ENCODE measurements at places on chromosomes 13 and 19. TPM values are rescaled to one million over a fixed set of nuclear protein-coding genes. Genes with fewer than 3 reads are reported as not detected.

The LIPE gene
- 5.7 TPM for total RNA-seq

The NTF4 gene
- 2.5 TPM for total RNA-seq

The ZNF221 gene
- total RNA-seq = 14.6 TPM

The SPACA4 gene
- not detected for total RNA-seq

The TTC9B gene
- 0.21 TPM for total RNA-seq

The PNPLA6 gene
- 25.2 TPM for total RNA-seq

The CCDC169 gene
- total RNA-seq = 7.0 TPM

The NLRP12 gene
- 0.42 TPM for total RNA-seq

The ARL11 gene
- 0.69 TPM for total RNA-seq

The F7 gene
- 0.63 TPM for total RNA-seq

DNA sequence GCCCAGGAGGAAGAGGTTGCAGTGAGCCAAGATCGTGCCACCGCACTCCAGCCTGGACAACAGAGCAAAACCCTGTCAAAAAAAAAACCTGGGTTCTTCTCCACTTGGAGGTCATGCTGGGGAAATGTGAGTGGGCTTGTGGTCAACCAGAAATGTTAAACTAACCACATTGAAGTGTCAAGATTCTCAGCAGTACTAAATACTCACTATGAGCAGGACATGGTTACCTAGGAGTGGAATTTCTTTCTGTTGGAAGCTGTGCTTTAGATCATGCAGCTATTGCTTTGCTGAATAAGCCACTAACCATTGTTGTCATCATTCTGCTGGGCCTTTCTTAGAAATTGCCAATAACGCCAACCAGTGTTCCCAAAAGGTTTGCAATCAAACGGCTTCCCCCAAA is 253.3 kb upstream of the TSHZ3 start:
- no peak for DNase-seq

- no peak for DNase-seq
Measured at GRCh38 chr19:18593367-18594095, 4.9 kb downstream of the REX1BD start.

DNA sequence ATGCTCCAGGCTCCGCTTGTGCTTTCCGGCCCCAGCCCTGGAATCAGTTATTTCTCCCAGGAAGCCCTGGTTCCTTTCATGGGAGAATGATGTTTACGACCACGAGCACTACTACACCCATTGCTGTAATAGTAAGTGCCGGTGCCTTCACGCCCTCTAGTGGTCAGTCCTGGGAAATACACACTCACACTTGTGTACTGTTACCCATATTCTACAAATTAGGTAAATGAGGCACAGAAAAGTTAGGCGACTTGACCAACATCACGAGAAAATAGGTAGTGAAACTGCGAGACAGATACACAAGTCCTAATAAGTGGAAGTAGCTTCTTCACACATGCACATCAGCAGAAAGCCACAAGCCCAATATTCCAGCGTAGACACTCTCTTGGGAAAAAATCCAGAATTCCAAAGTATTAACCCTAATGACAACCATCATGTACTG is 21.7 kb downstream of the CEACAM21 start:
- no peak for DNase-seq

DNA sequence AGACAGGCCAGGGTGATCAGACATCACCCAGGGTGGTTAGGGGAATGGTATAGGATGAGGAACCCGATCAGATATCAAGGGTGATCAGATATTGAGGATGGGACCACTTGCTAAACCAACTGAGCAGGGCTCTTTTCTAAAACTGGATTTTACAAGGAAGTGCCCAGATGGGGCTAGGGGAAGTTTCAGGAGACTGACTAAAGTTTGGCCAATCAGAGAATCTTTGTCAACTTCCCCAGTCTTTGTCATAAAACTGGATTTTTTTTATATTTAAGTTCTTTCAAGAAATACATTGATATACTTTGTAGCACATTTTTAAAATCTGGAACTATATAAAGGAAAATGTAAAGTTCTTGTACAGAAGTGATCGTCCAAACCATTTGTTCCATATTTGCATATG is 30.5 kb upstream of the DLEU7 start:
- no peak for DNase-seq

- DNase-seq = no peak
Measured at GRCh38 chr13:85638815-85639393, 160.3 kb downstream of the SLITRK6 start.

GRCh38 chr13:72652681-72653080 is 74.7 kb downstream of the MZT1 start:
- no peak for DNase-seq

DNA sequence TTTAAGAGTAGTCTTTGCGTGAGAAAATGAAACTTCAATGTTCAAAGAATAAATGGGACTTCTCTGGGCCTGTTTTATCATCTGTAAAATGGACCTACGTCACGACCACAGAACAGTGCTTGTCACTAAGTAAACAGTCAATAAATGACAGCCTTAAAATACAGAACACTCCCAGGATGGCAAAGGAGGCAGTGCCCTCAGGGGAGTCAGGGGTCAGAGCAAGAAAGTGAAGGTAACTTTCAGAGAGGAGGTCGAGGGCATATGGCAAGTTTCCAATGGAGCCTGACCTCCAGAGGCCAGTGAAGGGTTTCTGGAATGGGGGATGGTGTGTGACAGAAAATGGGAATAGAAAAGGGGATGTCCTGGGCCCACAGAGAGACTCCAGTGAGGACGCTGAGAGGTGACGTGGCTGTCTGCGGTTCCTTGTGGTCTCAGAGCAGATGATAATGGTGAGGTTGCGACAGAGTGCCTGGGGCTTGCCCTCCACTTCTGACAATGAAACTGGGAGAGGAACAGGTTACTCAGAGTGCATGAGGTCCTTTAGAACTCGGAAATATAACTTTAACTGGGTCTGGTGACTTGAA is 91.8 kb downstream of the UBL3 start:
- no peak for DNase-seq

GRCh38 chr13:35881360-35881759 is 249.8 kb downstream of the DCLK1 start:
- DNase-seq = no peak

DNA sequence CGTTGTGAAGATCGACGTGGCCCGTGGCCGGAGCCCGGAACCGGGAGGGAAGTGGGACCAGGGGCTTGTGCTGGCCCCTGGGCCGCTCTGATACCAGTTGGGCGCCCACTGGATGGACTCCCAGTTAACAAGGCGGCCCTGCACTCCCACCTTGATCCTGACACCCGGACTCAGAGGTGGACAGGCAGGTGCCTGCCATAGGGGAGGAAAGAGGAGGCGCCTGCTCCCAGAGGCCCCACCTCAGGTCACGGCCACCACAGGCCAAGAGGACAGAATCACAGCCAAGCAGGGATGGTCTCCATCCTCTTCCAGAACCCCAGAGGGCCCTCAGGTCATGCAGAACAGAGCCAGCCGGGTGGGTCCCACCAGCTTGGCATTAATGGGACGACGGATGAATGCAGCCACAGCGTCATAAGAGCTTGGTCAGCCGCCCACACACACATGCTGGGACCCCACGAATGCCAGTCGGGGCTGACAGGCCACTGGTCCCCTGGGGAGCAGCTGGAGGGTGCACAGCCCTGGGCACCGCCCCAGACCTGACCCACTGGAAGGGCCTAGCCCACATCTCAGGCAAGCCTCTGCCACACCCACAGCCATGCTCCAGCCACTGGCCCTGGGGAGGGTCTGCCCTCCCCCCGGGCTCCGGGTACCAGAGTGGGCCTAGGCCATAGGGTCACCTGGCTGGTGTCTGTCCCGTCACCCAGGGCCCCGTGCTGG is 9.6 kb upstream of the KLF16 start:
- DNase-seq = no peak

DNA sequence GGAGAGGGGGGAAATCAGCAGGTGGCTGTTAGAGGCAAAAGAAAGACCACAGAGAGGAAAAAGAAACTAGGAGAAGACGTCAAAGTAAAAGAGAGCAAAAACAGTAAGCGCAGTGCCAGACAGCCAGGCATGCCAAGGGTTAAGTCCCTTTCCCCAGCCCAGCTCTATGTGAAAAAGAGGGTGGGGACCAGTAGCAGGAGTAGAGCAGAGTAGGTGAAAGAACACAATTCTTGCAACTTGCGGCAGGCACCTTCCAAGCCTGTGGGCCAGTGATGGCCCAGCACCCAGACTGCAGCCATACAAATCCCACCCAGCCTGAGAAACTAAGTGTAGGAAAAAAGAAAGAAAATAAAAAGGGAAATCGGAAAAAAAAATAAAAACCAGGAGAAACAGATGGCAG is 64.2 kb upstream of the ZNF85 start:
- DNase-seq = no peak

DNA sequence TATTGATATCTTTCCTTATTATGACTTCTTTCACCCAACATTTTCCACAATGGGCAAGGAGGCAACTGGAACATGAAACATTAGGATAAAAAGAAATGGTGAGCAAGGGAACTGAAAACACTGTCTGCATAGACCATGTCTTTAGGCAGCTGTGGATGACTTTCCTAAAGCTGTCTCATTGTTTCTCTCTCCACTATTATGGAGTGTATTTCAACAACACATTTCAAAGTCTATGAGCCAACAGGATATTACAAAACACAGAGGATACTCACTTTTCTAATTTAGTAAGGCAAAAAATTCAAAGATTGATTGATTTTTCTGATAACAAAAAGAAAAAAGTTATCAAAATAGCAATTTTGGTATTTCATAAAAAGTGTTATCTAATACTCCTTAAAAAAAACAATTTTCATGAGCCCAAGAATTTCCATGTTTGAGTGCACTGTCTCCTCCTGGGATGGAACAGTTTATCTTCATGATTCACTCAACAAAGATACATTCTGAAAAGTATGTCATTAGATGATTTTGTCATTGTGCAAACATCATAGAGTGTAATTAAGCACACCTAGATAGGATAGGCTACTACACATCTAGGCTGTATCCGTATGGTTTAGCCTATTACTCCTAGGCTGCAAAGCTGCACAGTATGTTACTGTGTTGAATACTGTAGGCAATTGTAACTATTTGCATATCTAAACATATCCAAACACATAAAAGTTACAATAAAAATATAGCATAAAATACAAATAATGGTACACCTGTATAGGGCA is 1568.4 kb downstream of the SLITRK5 start:
- no peak for DNase-seq

- no peak for DNase-seq
Measured at GRCh38 chr19:6532244-6532999, 1.6 kb downstream of the TNFSF9 start.

GRCh38 chr13:79442221-79442620 is 36.2 kb upstream of the RBM26 start:
- DNase-seq = no peak

DNA sequence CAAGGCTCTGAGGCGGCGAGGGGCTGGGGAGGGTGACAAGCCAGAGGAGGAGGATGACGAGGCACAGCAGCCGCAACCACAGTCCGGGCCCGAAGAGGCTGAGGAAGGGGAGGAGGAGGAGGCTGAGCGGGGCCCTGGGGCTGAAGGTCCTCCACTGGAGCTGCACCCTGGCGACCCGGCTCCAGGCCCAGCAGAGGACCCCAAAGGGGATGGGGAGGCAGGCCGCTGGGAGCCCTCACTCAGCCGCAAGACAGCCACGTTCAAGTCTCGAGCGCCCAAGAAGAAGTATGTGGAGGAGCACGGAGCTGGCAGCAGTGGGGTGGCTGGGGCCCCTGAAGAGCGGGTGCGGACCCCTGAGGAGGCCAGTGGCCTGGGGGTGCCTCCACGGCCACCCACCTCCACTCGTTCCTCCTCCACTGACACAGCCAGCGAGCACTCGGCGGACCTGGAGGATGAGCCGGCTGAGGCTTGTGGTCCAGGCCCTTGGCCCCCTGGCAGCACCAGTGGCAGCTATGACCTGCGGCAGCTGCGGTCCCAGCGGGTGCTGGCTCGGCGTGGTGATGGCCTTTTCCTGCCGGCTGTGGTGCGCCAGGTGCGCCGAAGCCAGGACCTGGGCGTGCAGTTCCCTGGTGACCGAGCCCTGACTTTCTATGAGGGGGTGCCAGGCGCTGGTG is 2.9 kb downstream of the CIC start:
- no peak for DNase-seq

DNA sequence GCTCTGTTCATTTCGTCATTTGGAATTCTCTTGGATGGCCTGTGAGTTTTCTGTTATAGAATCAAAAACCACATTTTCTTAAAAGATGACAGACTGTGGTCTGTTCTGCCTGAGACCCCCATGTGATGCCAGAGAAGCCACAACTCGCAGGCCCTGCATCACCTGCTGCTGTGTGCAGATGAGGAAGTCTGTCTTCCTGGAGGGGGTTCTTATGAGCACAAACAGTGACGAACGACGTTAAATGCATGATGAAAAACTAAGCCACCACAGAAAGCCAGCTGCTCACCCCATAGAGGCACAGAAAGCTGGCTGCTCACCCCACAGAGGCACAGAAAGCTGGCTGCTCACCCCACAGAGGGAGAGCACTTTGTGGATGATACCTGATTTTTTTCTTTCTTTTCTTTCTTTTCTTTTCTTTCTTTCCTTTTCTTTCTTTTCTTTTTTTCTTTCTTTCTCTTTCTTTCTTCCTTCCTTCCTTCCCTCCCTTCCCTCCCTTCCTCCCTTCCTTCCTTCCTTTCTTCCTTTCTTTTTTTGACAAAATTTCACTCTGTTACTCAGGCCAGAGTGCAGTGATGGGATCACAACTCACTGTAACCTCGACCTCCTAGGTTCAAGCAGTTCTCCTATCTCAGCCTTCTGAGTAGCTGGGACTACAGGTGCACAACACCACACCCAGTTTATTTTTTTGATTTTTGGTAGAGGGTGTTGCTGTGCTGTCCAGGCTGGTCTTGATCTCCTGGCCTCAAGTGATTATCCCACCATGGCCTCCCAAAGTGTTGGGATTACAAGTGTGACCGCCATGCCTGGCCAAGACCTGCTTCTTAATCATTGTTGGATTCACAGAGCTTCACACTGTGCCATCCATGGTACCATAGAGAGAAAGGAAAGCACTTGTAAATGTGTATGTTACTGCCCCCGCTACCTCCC is 1191.4 kb downstream of the UQCRFS1 start:
- no peak for DNase-seq

DNA sequence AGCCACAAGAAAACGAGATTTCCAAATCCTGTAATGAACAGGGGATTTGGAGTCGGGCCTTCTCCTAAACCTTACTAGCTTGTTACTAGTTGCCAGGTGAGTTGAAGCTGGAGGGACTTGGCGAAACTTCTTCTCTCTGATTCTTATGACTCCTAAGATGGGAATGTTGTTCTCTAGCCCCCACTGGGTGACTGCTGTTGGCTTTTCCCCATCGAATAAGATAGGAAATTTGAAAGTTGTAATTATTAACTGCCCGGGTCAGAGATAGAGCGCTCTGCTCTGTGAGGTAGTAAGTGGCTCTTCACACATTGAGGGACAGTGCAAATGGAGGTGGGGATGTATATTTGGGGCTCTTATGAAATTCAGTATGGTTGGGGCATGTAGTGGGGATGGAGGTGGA is 111.2 kb upstream of the MBNL2 start:
- DNase-seq = no peak

GRCh38 chr13:46992383-46992952 is 95.6 kb upstream of the HTR2A start:
- DNase-seq = no peak

- DNase-seq = no peak
Measured at GRCh38 chr13:41468631-41469030, 11.3 kb downstream of the RGCC start.

- no peak for DNase-seq
Measured at GRCh38 chr13:46124967-46125933, 20.4 kb upstream of the CPB2 start.

All from urinary bladder (tissue), 4 donors.